Stimulated activated CD4-positive, alpha-beta T cell treated with anti-CD3 and anti-CD28 coated beads, Interleukin-2, amount 100 ng/mL, for 24 hours (primary cell): ENCODE measurements at places on chromosomes 12 and 14.

DNA sequence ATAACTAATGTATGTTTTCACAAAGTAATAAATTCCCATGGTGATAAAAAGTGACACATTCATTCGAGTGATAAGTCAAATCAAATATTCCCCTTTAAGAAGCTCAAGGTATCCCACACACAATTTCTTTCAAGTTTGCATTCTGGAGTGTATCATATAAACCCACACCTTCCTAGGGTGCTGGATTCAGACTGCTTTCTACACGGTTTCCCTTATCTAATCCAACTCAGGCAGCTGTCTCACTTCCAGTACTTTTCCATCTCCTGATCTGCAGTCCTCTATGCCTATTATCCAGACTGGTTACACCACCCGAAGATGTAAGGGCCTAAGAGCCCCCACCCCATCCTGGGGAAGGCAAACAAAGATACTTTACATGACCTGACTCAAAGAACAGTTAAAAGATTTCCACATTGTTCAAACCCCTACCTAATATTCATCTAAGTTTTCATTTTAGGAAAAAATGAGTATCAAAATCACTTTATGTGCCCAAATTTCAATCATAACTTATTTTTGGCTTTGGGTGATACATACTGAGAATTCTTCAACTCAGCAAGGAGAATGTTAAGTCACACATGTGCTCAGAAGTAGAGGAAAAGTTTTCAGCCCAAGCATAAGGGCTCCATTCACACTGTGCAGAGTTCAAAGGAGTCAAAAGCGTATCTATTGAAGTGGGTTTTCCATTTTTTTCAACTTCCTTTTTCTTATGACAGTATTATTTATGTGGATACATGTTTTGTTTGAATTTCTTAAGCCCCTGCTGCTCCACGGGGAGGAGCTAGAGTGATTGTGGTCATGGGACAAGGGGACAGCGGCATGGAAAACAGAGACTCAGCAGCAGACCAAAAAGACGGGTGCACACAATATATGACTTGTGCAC lies 41.8 kb downstream of the CORO1C start:
- DNase-seq, result peak; percentile 51

GRCh38 chr12:69948851-69949250 lies 123.8 kb downstream of the MYRFL start:
- no peak for DNase-seq

DNA sequence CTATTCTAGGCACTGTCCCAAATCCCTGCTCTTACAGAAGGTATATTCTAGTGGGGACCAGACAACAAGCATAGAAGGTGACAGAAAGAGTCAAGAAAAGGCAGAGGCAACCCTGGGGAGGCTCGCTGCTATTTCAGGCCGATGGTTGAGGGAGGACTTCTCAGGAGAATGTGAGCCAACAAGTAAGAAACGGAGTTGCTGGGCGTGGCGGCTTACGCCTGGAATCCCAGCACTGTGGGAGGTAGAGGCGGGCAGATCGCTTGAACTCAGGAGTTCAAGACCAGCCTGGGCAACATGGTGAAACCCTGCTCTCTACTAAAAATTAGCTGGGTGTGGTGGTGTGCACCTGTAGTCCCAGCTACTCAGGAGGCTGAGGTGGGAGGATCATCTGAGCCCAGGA lies 4.7 kb upstream of the GOLGA3 start:
- DNase-seq, result no peak

- DNase-seq, result no peak
These were observed 36.4 kb downstream of the PPM1H start for GRCh38 chr12:62898526-62898925.

GRCh38 chr12:23950210-23950774 lies 822 bp upstream of the SOX5 start:
- no peak for DNase-seq

GRCh38 chr14:49545716-49546115 lies 40.5 kb downstream of the RPS29 start:
- DNase-seq, result no peak

- DNase-seq, result no peak
These were observed 36.3 kb upstream of the PPM1A start for GRCh38 chr14:60212503-60213371.

GRCh38 chr14:91029456-91030217 lies 30.8 kb downstream of the RPS6KA5 start:
- no peak for DNase-seq

- DNase-seq, result no peak
These were observed 237.9 kb upstream of the PLEKHG7 start for GRCh38 chr12:92464911-92465310.

DNA sequence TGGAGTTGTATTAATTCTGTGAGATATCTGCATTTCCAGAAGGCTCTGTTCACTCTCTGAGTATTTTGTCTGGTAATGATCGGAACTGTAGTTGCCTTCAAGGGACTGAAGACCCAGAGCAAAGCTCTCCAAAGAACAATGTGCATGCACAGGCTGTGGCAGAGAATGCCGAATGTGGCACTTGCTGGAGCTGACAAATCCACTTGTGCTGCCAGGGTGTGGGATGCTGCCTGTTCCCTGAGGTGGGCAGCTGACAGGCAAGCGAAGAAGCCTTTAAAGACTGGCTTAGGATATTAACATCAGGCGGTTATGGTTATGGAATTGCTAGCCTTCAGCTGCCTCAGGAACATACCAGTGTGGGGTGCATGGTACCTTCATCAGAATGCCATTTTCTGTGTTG lies 419.9 kb upstream of the ATP2B1 start:
- no peak for DNase-seq

GRCh38 chr12:32181498-32182175 lies 75.0 kb downstream of the BICD1 start:
- no peak for DNase-seq

- DNase-seq, result no peak
These were observed 82.7 kb upstream of the SCN8A start for GRCh38 chr12:51508285-51508684.

- no peak for DNase-seq
These were observed 2.3 kb upstream of the GLIPR1 start for GRCh38 chr12:75478116-75478794.

GRCh38 chr12:111596985-111597830 lies 1.9 kb downstream of the ATXN2 start:
- peak; percentile 29 for DNase-seq

DNA sequence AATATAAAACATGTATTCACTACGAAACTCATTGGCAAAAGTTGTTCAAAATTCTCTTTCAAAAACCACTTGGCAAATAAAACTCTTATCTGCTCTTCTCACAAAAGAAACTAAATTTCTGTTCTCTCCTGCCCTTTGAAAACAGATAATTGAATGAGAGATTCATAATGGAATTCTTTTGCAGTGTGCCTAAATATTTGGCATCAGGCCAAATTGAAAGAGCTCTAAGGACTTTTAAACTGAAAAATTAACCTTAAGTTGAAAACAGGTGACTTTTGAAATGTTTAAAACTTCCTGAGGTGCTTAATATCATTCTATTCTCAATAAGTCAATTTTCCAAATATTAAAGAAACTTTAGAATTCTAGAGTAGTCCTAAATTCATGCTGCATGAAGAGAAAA lies 136.4 kb downstream of the FSCB start:
- DNase-seq, result no peak

DNA sequence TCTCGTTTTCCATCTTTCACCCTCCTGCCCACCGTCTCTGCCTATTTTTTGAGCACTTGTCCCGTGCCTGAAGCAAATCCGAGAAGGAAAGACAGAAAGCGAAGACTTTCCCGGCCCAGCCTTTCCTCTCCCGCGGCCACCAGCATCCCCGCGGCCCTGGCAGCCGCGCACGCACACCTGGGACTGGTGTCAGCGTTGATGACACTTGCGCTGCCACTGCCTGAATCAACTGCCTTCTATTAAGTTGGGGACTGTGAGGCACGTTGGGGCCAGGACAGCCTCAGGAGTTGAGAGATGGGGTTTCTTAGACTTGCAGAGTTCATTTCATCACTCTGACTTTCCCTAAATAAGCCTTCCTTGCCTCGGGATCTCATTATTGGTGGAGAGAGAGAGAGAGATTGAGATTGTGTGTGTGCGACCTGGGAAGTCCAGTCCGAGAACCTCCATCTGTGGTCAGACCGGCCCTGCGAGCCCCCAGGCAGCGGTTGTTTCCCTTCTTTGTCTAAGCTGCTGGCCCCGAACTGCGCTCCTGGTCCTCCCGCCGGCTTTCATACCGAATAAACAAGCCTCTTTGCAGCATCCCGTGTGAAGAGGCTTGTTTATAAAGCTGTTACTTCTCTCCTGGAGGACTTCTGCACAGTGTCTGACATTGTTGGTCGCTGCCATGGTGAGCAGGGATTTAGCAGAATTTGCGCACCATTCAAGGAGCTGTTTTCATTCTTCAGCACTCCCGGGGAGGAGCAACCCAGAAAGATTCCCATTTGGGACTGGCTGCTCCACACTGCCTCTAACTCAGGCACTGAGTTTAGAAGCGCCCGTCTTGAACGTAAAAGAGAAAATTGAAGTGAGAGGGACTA lies 1.5 kb downstream of the PDZRN4 start:
- no peak for DNase-seq

DNA sequence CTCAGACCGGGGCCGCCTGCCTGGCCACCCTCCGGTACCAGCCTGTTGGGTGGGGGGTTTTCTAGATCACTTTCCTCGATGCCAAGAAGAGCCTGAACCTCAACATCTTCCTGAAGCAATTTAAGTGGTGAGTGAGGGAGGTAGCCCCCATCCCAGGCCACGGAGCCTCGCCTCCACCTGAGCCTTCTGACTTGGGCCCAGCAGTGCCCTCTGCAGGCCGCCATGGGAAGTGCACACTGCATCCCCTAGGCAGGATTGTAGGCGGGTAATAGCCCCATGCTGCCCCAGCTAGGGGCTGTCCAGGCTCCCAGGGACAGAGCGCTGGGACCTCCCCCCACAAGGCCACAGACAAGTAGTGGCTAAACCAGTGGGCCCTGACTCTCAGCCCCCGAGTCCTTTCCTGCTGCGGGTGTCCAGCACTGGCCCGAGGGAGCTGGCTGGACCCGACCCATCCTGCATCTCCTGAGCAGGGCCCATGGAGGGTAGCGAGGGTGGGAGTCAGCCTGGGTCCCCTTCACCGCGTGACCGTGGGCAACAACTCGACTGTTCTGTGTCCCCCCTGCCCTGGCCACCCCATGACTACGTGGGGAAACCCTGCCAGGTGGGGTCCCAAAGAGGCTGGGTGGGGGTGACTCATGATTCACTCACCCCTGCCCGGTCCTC lies 15.3 kb upstream of the ADSS1 start:
- DNase-seq, result peak; percentile 78

DNA sequence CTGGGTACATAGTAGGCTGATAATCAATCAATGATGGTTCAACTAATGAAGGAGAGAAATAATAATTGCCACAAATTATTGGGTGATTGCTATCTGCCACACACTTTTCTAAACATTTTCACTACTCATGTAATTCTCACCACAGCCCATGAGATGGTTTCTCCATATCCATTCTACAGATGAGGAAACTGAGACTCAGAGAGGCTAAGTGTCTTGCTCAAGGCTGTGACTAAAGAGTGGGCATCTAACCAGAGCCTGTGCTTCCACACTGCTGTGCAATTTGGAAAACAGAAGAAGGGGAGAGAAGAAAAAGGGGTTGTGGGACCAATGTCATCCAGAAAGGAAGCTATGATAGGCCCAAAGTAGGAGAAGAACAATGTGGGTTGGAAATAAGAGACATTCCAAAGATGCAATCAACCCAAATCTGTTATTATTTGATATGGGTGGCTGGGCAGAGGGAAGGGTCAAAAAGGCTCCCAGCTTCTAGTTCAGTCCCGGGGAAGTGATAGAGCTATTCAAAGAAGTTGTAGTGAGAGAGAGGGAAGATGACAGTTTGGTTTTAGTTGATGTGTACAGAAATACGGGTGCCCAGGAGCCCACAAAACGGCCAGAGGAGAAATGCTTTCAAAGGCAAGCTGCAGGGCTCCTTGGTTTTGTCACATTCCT lies 483 bp upstream of the NR1H4 start:
- DNase-seq, result no peak

GRCh38 chr14:99201351-99202073 lies 70.5 kb downstream of the BCL11B start:
- no peak for DNase-seq

DNA sequence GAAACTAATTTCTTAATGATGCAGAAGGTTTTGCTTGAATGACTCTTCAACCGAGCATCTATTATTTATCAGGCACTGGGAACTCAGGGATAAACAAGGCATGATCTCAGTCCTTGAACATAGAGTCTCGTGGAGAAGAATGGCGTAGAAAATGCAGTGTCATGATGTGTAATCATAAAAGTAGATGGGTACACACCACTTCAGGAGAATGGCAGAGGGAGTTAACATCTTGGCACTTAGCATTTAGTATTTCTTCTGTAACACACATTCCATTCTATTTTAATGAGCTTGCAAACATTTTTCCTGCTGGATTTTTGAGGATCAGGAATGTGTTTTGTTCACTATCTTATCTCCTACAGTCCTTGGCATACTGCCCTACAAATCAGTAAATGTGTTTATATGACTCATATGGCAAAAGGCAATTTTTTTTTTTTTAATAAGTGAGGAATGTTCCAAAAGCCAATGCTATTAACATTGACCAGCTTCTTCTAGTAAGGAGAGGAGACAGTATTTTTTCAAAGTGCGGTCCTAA lies 3.8 kb downstream of the TXNRD1 start:
- DNase-seq, result no peak

DNA sequence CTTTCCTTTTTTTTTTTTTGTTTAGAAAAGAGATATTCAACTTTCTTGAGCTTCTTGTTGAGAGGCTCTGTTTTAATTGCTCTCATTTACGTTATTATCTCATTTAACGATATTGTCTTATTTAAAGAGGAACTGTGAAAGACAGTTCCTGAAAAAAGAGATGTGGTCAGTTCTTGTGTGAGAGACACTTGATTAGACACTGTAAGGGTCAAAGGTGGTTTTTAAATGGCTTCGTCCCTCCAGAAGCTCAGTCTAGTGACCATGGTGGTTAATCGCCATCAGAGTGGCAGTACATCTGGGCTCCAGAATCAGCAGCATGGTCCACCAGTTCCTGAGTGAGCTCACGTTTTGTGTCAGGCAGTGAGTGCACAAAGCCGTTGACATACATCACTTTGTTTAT lies 57.9 kb upstream of the KCNA5 start:
- no peak for DNase-seq

DNA sequence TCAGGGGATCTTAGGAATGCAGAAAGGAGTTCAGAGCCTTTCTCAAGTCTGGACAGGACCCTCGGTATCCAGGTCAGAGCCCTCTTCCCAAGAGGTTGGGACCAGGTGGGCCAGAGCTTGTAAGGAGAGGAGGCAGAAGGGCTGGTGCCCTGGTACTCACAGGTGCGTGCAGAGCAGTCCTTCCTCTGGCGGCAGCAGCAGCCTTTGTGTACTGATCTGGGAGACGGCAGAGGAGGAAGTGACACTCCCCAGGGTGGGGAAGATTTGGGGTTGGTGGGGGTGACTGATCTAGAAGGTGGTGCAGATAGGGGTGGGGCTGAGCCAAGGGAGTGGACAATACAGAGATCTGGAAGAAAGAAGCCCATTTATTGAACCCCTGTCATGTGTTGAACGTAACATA lies at the start of gene ITGB7:
TSS of gene ITGB7 (minus strand) at position 210 of the 400 bp plus-strand sequence. CDS start 6,808 bp downstream, outside the sequence.
- peak; percentile 61 for DNase-seq

- no peak for DNase-seq
These were observed 463.4 kb upstream of the TMEM132C start for GRCh38 chr12:127803545-127803944.

- DNase-seq, result no peak
These were observed 1655.3 kb upstream of the FLRT2 start for GRCh38 chr14:83874662-83875061.
